Ovary (tissue), 10 donors: ENCODE measurements at places on chromosomes 4 and X. TPM values are rescaled to one million over a fixed set of nuclear protein-coding genes. Genes with fewer than 3 reads are reported as not detected.

GABRQ gene
- total RNA-seq = not detected

DNA sequence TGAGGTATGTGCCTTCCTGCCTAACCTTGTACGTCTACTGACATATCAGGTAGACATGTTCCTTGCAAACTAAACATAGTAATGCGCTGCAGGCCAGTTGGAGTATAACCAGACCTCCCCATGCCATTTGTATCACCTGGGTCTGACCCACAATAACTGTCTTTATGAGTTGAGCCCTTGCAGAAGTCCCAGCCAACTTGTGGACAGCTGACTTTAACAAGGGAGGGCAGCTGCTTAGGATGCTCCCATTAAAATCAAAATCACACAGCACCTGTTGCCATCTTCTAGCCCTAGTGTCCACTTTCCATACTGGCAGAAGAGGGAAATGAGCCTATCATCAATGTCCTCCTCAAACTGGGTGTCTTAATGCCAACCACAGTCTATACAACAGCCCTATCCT, 41.6 kb downstream of the KANTR start:
- H3K4me3 ChIP-seq = no peak overlapping the region
- H3K36me3 ChIP-seq = no peaks in the 10 kb centered on the region
- no peaks in the 10 kb centered on the region for H3K4me1 ChIP-seq
- H3K27me3 ChIP-seq = no peaks in the 10 kb centered on the region

DNA sequence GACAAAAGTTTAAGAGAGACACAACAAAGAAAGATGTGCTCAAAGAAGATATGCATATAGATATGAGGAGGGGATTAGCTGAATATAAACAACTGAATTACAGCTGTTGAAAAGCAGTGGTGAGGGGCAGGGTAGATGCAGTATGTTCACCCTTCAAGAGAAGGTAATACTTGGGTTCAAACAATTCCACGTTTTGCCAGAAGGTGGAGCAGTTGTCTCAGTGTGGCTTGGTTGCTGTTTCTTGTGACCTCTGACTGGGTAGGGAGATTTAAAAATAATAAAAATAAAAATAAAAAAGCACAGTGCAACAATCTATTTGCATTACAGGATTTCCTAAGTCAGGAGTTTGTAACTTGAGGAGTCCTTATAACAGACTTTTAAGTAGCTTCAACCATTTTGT, 23.3 kb downstream of the PHOX2B start:
- H3K36me3 ChIP-seq = no peaks in the 10 kb centered on the region
- no peak overlapping the region for H3K4me3 ChIP-seq
- no peak overlapping the region for H3K27ac ChIP-seq
- H3K4me1 ChIP-seq = no peaks in the 10 kb centered on the region
- DNase-seq = no peak
- no peaks in the 10 kb centered on the region for H3K27me3 ChIP-seq

DNA sequence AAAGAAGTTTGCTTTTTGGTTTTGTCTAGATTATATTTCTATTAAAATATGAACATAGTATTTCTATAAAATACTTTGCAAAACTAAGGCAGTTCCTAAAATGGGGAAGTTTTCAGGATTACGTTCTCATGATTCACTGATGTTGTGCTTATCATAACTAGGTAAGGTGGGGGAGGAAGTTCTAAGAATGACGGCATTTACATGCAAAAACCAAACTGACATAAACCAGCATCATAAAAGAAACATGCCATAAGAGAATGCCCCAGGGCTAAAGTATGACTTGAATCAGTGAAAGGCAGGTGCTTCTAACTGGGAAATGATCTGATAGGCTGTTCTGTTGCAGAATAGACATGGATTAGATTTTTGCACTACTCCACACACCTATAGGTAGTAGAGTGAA, 204.7 kb upstream of the JADE1 start:
- H3K36me3 ChIP-seq = no peaks in the 10 kb centered on the region
- no peak for DNase-seq
- no peak overlapping the region for H3K27ac ChIP-seq
- H3K4me1 ChIP-seq = peaks cover 16% of the 10 kb centered on the region
- no peaks in the 10 kb centered on the region for H3K27me3 ChIP-seq
- H3K4me3 ChIP-seq = no peak overlapping the region

- no peaks in the 10 kb centered on the region for H3K27me3 ChIP-seq
- H3K4me3 ChIP-seq = no peak overlapping the region
- H3K4me1 ChIP-seq = peaks cover 12% of the 10 kb centered on the region
- DNase-seq = no peak
- H3K36me3 ChIP-seq = no peaks in the 10 kb centered on the region
Observed at GRCh38 chr4:158176108-158176507, 3.3 kb upstream of the GASK1B start.
